Pons (tissue), 1 donor: ENCODE measurements at places on chromosomes 6 and 20.

DNA sequence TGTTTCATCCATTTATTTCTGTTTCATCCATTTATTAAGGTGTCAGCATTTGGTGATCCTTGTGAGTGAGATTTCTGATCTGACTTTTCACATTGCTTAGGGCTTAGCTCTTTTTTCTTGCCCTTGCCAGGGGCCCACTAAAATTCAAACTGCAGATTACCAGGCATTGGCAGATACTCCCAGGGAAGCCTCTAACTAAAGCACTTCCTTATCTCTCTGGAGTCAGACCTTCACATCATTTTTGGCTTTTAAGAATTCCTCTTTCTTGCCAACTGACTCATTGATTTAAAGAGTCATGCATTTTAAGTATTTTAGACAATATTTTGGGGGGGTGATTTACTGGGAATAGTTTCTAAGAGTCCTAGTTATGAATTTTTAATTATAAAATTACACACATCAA is 2.6 kb upstream of the WFDC8 start:
- DNase-seq: no peak

- DNase-seq: peak; percentile 25
Observed at GRCh38 chr20:675453-676314, at the start of gene SCRT2. SCRT2 (minus strand) TSS chr20:675802; CDS start chr20:675601, 201 bp downstream.

DNA sequence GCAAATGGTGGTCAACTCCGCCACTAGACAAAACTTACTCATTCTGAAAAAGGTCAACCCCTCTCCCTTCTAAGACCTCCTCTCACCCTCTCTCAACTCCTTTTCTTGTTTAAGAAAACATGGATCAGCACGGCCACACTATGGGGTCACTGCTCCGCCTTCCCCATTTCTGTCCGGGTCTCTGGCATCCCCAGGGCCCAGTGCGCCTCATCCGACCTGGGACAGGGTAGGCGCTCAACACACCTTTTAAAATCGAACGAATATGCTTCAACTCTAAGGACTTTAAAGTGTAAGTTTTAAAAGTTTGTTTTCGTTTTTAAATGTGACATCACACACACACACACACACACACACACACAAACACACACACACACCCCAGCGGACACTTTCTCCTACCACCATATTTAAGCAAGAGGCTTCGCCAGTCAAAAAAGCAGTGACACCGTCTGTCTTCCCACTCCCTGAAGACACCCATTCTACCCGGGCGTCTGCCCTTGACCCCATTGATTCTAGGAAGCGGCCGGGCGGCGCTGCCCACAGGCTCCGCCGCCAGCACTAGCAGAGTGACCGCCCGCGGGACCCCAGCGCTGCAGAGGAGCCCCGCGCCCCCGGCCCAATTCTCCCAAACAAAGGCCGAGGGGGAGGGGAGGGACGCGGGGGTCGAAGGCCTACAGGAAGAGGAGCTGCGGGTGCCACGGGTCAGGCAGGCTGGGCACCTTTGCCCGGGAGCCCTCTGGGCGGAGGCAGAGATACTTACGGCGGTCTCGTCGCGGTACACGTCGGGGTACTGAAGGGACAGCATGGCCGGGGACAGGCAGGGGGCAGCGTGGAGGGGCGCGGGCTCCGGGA is 568 bp downstream of the PREP start:
- DNase-seq: no peak

- DNase-seq: no peak
Observed at GRCh38 chr20:38927902-38928578, 1.8 kb downstream of the FAM83D start.

- DNase-seq: no peak
Observed at GRCh38 chr6:147802459-147802858, 294.0 kb downstream of the SAMD5 start.

DNA sequence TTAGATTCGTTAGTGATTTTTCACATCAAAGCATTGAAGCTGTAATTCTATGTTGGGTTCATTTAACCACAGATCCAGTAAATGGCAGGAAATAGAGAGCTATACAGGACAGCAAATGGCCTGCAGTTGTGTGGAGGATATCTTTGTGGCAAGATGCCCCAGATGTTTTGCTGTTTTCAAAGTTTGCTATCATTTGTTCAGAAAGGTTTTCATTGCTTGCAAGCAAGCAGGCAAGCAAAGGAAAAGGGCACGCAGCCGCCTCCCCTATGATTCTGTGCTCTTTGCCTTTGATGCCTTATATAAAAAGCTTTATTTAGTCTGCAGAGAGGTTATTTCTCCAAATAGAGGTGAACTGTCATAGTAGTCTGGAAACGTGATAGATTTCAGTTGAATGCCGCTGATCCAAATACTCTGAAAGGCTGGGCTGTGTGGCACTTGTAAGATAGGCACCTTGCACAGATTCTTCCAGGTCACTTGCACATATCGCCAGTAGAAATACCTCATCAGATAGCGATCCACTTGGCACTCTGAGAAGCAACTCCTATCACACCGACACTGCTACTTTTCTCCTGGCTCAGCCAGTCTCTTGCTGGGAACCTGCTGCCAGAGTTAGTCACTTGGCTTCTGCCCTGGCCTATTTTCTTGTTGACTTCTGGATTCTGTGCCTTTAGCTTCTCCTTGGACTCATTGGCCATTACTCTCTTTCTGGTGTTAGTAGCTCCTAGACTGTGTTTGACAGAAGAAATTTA is 66.4 kb downstream of the UTRN start:
- peak; percentile 52 for DNase-seq

DNA sequence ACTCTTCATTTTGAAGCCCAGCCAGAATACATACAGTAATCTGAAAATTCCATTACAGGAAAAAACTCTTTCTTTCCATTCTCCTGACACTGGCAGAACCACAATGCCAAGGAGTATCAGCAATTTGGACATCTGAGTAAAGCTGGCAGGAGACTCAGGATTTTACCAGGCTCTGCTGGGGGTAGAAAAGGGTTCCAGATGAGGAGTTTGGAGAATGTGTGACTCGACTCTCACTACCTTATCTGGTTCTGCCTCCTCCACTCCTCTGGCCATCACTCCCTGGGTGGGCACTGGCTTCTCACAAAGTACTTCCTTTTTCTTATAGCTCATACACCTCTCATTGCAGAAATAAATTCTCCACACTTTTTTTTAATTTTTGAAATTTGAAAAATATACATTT is 10.6 kb upstream of the WFDC8 start:
- DNase-seq: no peak

- no peak for DNase-seq
Observed at GRCh38 chr20:57482148-57482547, 42.8 kb downstream of the CTCFL start.

- DNase-seq: no peak
Observed at GRCh38 chr6:44463728-44464450, 76.4 kb downstream of the CDC5L start.

DNA sequence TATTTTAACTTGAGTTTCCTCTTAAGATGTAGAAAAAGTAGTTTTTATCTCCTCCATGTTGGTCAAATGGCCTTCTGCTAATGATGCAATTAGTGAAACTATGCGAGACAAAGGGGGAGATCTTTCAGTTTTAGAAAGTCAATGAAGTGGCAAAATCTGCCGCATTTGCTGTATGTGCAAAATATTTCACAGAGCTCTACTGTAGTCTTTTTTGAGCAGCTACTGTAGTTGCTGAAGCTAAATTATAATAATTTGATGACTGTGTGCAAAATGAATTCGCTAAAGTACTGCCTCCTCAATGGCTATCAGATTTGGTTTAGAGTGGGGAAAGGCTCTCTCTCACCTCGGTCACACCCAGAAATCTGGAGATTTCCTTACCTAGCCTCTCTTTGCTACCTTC is 267.6 kb upstream of the ZFP64 start:
- no peak for DNase-seq

GRCh38 chr6:170292407-170293158 is 1.7 kb upstream of the DLL1 start:
- DNase-seq: peak; percentile 82

- peak; percentile 43 for DNase-seq
Observed at GRCh38 chr6:134063121-134063965, 10.9 kb upstream of the SLC2A12 start.

- DNase-seq: no peak
Observed at GRCh38 chr6:126054258-126054702, 67.9 kb downstream of the TRMT11 start.

- DNase-seq: no peak
Observed at GRCh38 chr20:676315-676937, 824 bp upstream of the SCRT2 start.

DNA sequence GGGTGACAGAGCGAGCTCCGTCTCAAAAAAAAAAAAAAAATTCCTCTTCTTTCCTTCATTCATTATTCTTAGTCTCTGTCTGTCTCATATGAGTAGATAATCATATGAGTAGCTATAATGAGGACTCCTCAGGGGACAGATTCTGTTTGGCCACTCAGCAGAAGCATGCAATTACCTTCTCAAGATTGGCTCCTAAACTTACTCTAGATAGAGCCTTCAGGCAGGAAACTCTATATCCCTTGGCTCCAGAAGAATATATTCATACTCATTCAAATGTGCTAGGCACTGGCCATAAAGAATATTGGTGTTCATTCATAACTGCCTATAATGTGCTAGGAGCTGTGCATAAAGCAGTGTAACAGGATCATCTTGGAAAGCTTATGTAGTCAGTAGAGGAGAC is 2.2 kb upstream of the ACAT2 start:
- DNase-seq: no peak

GRCh38 chr20:17344790-17345189 is 118.0 kb downstream of the PCSK2 start:
- no peak for DNase-seq

DNA sequence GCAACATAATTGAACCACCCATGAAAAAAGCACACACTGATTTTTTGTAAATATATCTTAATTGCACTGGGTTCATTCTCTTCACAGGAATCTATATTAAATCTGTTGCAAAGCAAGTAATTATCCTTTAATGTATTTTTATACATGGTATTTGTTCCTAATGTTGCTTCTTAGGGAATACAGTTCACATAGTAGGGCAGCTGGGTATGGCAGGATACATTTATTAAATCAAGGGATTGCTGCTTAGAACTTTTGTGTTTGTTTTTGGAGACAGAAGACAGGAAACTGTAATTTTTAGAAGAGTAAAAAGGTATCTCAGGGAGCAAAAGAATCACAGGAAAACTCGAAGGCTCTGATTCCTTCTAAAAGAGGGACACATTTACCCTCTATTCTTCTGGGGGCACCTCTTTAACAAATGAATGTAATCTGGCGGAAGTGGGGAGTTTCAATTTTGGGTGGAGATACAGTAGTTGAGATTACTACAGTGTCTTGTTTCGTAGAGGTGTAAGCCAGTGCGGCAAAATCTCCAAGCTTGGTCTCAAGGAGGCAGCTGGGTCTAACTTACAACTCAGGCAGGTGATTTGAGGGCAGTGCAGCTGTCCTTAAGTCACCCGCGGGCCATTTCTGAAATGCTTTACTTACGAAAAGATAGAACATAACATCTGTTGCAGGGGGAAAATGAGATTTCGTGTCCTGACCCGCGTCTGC is 812 bp upstream of the SMIM13 start:
- DNase-seq: no peak

DNA sequence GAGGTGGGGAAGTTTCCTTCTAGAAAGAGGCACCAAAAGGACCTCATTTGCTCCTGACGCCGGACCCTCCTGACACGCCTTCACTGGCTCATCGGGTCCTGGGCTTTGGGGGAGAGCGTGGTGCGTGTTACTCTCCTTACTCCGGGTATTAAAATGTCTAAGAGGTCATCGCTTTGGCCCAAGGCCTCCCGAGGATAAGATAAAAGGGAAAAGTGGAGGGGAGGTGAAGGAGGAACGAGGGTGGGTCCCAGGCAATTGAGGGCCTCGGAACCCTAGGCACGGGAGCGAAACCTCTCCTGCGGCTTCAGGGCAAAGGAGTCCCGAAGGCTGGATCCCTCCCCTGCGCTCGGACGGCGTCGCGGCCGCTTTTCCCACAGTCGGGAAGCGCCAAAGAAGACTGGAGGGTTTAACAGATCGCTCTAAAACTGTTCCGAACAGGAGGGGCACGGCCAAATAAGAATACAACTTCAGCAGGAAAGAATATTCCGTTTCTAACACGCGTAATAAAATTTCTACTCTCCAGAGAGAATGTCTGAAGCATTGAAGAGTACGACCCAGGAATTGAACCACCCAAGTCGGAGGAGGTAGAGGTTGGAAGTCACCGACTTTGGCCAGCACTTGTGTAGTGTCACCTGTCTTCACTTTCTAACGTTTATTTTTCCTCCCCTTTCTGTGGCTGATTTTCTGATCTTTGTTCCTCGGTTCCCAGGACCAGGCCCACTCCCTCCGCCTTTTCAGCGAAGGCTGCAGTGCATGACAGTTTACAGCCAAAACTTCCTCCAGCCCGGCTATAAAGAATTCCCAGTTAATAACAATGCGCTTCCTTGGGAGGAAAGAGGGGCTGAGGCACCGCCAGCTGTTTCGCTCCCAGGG is 2.1 kb upstream of the TBXT start:
- no peak for DNase-seq

DNA sequence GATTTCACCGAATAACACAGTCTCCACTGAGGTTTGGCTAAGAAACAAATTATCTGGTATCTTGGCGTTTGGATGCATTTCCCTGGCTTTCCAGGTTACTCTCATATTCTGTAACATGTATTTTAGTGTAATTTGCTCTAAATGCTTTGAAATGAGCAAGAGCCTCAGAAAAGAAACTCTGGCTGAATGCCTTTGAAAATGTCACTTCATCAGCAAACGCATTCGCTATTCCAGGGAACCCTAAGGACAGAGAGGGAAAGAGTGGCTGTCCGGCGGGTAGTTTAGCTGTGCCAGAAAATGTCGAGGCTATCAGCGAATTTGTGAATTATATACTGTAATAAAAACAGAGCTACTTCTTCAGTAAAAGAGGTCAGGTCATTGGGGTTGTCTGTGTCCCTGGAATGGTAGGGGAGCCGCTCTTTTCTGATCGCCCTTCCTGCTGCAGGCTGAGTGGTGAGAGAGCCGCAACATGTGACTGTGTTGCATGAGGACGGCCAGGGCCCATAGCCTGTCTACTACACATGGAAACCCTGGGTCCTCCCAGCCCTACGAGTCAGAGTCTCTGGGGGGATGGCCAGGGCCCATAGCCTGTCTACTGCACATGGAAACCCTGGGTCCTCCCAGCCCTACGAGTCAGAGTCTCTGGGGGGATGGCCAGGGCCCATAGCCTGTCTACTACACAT is 57.3 kb downstream of the SMOC2 start:
- no peak for DNase-seq

GRCh38 chr6:80145921-80146320 is 39.5 kb downstream of the BCKDHB start:
- no peak for DNase-seq

GRCh38 chr6:159082039-159082815 is 37.4 kb upstream of the TAGAP start:
- DNase-seq: no peak

- DNase-seq: no peak
Observed at GRCh38 chr6:138597336-138597735, 98.0 kb upstream of the NHSL1 start.

- no peak for DNase-seq
Observed at GRCh38 chr20:57483287-57484050, 41.5 kb downstream of the CTCFL start.

DNA sequence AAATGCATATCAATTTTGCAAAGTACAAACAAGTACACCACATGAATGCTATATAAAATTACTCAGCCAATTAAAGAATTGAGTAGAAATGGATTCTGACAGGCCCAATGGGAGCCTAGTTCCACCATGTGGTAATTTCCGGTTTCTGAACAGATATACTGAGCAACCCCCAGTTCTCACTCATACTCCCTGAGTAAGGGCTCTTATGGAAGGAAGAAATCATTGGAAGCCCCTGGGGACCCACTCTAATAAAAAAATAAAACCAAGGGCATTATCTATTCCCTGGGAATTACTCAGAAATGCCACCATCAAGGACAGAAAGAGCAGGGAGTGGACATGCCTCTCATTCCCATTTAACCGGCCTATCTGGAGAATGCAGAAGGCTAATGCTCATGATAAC is 34.6 kb downstream of the STX7 start:
- no peak for DNase-seq

GRCh38 chr6:170344631-170345576 is 38.3 kb downstream of the FAM120B start:
- DNase-seq: no peak
